ENCODE measurements at places on chromosomes 6 and 20.

- DNase-seq, result no peak
These were observed 43.1 kb upstream of the IL20RA start for GRCh38 chr6:137087902-137088301.

- no peak for DNase-seq
These were observed 15.7 kb upstream of the LAMA4 start for GRCh38 chr6:112269979-112270566.

GRCh38 chr6:4637691-4638433 lies 138.3 kb upstream of the CDYL start:
- DNase-seq, result no peak

- DNase-seq, result no peak
These were observed 52.1 kb downstream of the KCNK5 start for GRCh38 chr6:39177130-39177529.

DNA sequence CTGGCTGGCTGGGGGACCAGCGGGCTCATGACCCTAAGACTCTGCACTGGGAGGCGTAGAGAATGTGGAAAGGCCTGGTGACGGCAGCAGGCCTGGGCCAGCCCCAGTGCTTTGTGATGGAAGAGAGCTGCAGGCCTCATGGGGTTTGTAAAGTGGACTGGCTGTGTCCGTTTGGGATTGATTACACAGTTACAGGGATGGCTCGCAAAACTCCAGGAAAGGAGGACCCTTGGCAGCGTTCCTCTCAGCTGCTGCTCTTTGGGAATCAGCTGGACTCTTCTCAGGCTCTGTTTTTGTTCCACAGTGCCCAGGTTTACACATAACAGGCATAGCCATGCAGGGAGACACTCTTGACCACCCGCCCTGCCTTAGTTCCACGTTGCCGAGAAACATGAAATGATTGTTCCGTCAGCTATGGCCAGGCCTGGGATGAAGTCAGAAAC lies 89.0 kb downstream of the SLX4IP start:
- DNase-seq, result no peak

DNA sequence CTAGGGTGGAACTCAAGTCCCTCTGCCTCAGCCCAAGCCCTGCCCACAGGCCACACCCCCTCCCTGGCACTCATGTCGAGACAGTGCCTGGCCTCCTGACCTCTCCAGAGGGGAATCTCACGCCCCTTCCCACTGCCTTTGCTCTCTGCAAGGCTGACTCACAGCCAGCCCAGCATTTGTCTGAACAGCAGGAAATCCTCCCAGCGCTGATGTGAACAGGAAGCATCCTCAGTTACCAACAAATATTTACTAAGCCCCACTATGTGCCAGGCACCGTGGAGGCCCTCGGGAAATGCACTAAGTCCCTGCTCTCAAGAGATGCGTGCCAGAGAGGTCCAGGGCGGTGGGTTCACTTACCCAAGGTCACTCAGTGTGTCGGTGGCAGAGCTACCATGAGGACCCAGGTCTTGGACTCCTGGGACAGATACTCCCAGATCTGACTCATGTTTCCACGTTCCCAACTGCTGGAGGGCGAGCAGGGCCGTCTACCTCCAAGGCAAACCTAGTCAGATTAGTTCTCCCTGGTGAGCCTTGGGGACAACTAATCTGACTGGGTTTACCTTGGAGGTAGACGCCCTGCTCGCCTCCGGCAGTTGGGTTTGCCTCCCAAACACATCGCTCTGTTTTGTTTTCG lies 7.8 kb downstream of the ADA start:
- DNase-seq, result no peak

- DNase-seq, result no peak
These were observed 3.6 kb downstream of the ADAM33 start for GRCh38 chr20:3678198-3678597.

DNA sequence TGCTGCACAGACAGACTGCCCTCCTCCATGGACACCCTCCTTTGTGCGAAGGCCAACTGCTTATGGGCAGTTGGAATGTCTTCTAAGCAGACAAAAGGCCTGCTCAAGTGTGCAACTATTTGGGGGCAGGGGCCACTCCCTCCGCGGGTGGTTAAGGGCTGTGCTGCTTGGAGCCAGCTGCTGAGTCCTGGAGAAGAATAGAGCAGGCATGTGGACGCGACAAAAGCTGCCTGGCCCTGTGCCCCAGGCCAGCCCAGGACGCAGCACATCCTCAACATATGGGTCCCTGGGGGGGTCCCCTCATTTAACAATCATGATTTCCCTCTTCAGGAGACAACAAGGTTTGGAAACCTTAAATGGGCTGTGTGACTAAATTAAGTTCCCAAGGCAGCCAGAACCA lies 45.5 kb upstream of the ENTPD6 start:
- DNase-seq, result no peak

DNA sequence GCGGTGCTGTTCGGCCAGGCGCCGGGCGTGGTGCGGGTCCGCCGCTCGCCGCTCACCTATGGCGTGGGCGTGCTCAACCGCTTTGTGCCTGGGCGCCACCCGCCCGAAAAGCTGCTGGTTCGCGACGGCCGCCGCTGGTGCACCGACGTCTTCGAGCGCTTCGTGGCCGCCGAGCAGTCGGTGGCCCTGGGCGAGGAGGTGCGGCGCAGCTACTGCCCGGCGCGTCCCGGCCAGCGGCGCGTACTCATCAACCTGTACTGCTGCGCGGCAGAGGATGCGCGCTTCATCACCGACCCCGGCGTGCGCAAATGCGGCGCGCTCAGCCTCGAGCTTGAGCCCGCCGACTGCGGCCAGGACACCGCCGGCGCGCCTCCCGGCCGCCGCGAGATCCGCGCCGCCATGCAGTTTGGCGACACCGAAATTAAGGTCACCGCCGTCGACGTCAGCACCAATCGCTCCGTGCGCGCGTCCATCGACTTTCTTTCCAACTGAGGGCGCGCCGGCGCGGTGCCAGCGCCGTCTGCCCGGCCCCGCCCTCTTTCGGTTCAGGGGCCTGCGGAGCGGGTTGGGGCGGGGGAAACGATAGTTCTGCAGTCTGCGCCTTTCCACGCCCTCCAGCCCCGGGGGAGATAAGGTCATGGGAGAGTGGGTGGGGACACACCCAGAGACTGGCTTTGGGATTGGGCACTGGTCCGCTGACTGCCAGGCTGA lies 15.7 kb downstream of the ADISSP start:
- no peak for DNase-seq

DNA sequence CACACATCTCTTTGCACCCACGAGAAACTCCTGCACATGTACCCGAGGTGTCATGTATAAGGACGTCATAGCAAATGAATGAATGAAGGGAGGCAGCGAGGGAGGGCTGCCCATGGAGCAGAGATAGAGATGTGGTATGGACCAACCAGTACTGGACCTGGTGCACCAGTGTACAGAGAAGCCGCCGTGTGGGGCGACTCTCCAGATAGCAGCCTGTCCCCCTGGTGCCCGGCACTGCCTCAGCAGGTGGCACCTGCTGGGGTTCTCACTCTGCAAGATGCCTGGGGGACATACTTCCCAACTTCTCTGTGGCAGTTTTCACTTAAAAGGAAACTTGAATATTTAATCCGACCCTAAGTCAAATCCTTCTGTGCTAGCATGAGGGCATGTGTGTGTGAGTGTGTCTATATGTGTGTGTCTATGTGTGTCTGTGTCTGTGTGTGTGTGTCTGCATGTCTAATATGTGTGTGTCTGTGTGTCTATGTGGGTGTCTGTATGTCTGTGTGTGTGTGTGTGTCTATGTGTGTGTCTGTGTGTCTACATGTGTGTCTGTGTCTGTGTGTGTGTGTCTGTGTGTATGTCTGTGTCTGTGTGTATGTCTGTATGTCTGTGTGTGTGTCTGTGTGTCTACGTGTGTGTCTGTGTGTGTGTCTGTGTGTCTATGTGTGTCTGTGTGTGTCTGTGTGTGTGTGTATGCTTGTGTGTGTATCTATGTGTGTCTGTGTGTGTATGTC lies 132.0 kb downstream of the RNASET2 start:
- DNase-seq, result no peak

GRCh38 chr6:56984361-56984760 lies 29.5 kb downstream of the BEND6 start:
- DNase-seq, result no peak

- DNase-seq, result peak; percentile 71
These were observed 78.6 kb upstream of the SLC22A16 start for GRCh38 chr6:110554966-110555460.

GRCh38 chr6:41047745-41048732 lies 5.0 kb upstream of the APOBEC2 start:
- DNase-seq, result no peak

DNA sequence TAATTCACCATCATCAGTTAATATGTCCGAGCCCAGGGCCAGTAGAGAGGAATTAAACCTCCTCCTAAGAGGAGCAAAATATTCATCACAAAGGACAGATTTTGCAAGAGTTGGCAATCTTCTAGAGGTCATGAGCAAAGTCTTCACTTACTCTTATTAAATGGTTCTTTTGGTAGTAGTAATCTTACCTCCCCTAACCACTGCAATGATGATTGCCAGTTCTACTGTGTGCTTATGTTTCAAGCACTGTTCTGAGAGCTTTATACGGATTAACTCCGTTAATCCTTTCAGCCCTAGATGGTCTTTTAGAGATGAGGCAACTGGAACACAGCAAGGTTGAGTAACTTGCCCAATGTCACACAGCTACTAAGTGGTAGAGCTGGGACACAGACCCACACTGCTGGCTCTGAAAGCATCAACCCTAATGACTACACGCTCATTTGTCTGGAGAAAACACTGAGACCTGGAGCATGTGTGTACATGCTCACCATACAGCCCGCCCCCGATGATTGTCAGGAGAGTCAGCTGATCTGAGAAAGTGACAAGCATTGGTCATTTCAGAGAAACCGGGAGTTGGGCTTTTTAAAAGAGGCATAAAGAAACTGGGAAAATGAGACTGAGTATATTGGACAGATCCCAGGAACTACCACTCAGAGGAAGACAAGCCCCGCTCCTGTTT lies 276.0 kb downstream of the NRN1 start:
- DNase-seq, result peak; percentile 58

- DNase-seq, result no peak
These were observed 104.8 kb downstream of the MAFB start for GRCh38 chr20:40584130-40584809.

All from NCI-H774 (cell line).